ENCODE measurements at places on chromosomes 16 and 17. TPM values are rescaled to one million over a fixed set of nuclear protein-coding genes. Genes with fewer than 3 reads are reported as not detected.

GRCh38 chr16:78240459-78241222, 141.2 kb downstream of the WWOX start:
- H3K4me1 ChIP-seq, result peaks cover 33% of the 10 kb centered on the region
- H3K4me3 ChIP-seq, result no peak overlapping the region
- no peak for DNase-seq
- H3K36me3 ChIP-seq, result no peaks in the 10 kb centered on the region
- no peak overlapping the region for H3K27ac ChIP-seq

- no peak overlapping the region for H3K4me3 ChIP-seq
- no peak for DNase-seq
- H3K27ac ChIP-seq, result no peak overlapping the region
- H3K4me1 ChIP-seq, result peaks cover 5% of the 10 kb centered on the region
- H3K36me3 ChIP-seq, result peaks cover 10% of the 10 kb centered on the region
- no peaks in the 10 kb centered on the region for H3K27me3 ChIP-seq
These were observed 6.4 kb downstream of the CCDC137 start for GRCh38 chr17:81672954-81673353.

- H3K27ac ChIP-seq, result peak overlapping the region; percentile 14
- H3K4me1 ChIP-seq, result peaks cover 23% of the 10 kb centered on the region
- H3K4me3 ChIP-seq, result no peak overlapping the region
- no peak for DNase-seq
- H3K36me3 ChIP-seq, result peaks cover 33% of the 10 kb centered on the region
These were observed 174.4 kb upstream of the HS3ST3A1 start for GRCh38 chr17:13776027-13776551.

GRCh38 chr17:43636426-43636825, 25.3 kb downstream of the MEOX1 start:
- H3K36me3 ChIP-seq, result no peaks in the 10 kb centered on the region
- DNase-seq, result no peak
- peaks cover 51% of the 10 kb centered on the region for H3K4me1 ChIP-seq
- H3K27ac ChIP-seq, result no peak overlapping the region
- no peak overlapping the region for H3K4me3 ChIP-seq

Gene MYO15B
- 281 TPM for total RNA-seq

Gene CD300E
- total RNA-seq, result not detected

GRCh38 chr17:57699751-57700219, 45.3 kb downstream of the CCDC182 start:
- H3K27ac ChIP-seq, result peak overlapping the region; percentile 35
- H3K4me1 ChIP-seq, result peaks cover 14% of the 10 kb centered on the region
- H3K36me3 ChIP-seq, result peaks cover 2% of the 10 kb centered on the region
- no peak overlapping the region for H3K4me3 ChIP-seq

Gene IGF2BP1
- 227 TPM for total RNA-seq

DNA sequence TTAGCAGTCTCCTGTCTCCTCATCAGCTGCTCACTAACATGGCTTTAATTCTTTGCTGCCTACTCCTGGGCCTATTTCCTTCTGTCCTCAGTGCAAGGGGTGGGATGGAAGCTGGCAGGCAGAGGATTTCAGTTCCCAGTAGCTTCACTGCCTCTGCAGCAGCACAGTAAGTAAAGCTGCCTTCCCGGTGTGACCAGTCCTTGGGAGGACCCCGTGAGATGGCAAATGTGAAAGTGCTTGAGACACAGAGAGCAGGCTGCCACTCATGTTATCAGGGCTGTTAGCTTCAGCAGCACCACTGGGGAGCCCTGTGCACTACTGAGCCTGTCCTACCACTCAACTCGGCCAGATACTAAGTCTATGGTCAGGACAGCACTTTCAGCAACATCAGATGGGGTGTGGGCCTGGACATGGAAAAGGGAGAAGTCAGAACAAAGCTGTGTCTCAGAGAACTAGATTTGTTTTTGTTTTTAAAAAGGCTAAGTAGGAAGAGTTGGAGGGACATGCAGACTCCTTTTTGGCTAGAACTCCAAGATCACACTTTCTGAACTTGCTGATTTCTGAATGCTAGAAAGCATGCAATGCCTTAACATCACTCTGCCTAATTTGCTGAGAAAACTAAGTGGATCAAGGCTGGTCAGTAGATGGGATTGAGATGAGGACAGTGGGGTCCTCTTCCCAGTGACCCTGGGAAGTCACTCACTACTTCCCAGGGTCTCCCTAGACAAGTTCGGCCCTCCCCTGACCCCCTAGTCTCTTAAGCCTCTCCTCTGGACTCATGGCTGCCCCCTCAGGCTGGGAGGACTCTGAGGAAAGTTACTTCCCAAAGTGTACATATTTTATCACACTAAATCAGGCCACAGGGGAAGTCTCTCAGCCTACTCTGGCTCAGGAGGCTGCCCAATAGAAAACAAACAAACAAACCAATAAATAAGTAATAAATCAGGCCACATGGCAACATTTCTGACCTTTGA, 1.1 kb downstream of the ACSF2 start:
- peaks cover 69% of the 10 kb centered on the region for H3K4me1 ChIP-seq
- H3K36me3 ChIP-seq, result no peaks in the 10 kb centered on the region
- peak overlapping the region; percentile 73 for H3K4me3 ChIP-seq
- H3K27me3 ChIP-seq, result no peaks in the 10 kb centered on the region
- no peak for DNase-seq
- H3K27ac ChIP-seq, result peak overlapping the region; percentile 96

GRCh38 chr16:60792437-60792836, 1243.8 kb downstream of the CDH8 start:
- no peak overlapping the region for H3K27ac ChIP-seq
- H3K27me3 ChIP-seq, result peaks cover 3% of the 10 kb centered on the region
- no peak for DNase-seq
- no peaks in the 10 kb centered on the region for H3K36me3 ChIP-seq
- H3K4me1 ChIP-seq, result peaks cover 5% of the 10 kb centered on the region
- no peak overlapping the region for H3K4me3 ChIP-seq

Gene EVPLL
- not detected for total RNA-seq

Gene MYH10
- total RNA-seq, result 312 TPM

Gene GSE1
- total RNA-seq, result 218 TPM

DNA sequence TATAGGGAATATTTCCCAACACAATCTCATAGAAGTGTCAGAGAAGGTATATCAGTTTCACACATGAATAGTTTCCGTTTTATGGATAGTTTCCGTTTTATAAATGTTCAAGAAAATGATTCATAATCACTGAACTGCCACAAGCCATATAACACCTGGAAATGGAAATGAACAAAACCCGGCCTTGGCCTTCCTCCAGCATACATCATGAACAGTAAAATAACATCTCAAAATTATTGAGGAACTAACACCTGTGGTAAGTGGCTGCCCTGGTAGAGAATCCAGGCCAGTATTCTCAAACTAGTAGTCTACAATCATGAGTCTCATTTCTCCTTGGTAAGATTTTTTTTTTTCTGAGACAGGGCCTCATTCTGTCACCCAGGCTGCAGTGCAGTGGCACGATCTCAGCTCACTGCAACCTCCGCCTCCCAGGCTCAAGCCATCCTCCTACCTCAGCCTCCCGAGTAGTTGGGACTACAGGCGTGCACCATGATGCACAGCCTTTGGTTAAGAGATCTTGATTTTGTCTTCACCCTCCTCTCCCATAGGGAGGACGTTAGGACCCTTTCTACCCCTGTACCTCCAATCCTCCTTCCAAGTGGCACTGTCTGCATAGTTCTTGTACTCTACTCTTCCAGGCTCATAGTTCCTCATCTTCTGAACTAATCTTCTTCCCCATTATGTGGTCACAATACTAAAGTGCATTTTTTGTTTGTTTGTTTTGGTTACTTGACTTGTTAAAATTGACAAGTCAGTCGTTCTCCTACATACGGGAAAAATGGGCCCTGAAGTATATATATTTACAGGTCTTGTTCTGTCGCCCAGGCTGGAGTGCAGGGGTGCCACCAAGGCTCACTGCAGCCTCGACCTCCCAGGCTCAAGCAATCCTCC, 15.0 kb upstream of the RGS9 start:
- no peak for DNase-seq
- peak overlapping the region; percentile 85 for H3K4me3 ChIP-seq
- H3K27me3 ChIP-seq, result peaks cover 10% of the 10 kb centered on the region
- peaks cover 7% of the 10 kb centered on the region for H3K4me1 ChIP-seq

DNA sequence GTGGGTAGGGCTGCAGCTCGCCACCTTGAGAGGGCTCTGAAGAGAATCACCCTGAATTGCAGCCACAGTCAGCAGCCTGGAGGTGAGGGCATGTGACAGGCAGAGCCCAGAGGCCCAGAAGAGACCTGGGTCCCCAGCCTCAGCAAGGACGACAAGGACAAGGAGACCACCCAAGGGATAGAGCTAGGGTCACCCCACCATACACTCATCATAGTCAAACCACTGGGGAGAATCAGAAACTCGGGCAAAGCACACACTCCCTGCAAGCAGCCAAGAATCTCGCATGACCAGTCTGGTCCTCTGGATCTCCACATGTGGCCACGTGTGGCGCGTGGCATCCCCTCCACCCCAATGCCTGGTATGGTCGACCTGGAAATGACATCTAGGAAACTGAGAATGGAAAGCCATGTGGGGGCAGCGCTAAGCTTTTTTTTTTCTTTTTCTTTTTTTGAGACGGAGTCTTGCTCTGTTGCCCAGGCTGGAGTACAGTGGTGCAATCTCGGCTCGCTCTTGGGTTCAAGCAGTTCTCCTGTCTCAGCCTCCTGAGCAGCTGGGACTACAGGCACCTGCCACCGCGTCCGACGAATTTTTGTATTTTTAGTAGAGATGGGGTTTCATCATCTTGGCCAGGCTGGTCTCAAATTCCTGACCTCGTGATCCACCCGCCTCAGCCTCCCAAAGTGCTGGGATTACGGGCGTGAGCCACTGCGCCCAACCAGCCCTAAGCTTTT, 4.6 kb upstream of the SPHK1 start:
- no peak overlapping the region for H3K27ac ChIP-seq
- no peak overlapping the region for H3K4me3 ChIP-seq
- H3K36me3 ChIP-seq, result no peaks in the 10 kb centered on the region
- DNase-seq, result no peak

Gene TMEM220
- total RNA-seq, result 5.7 TPM

- H3K4me3 ChIP-seq, result no peak overlapping the region
- no peak for DNase-seq
- H3K4me1 ChIP-seq, result peaks cover 85% of the 10 kb centered on the region
- peak overlapping the region; percentile 31 for H3K27ac ChIP-seq
- no peaks in the 10 kb centered on the region for H3K27me3 ChIP-seq
These were observed 81.5 kb downstream of the GAS7 start for GRCh38 chr17:10116753-10117420.

GRCh38 chr17:32870969-32871368, 6.0 kb downstream of the MYO1D start:
- peaks cover 21% of the 10 kb centered on the region for H3K4me1 ChIP-seq
- no peak overlapping the region for H3K27ac ChIP-seq
- no peak for DNase-seq
- H3K4me3 ChIP-seq, result no peak overlapping the region

Gene KRT28
- total RNA-seq, result not detected

DNA sequence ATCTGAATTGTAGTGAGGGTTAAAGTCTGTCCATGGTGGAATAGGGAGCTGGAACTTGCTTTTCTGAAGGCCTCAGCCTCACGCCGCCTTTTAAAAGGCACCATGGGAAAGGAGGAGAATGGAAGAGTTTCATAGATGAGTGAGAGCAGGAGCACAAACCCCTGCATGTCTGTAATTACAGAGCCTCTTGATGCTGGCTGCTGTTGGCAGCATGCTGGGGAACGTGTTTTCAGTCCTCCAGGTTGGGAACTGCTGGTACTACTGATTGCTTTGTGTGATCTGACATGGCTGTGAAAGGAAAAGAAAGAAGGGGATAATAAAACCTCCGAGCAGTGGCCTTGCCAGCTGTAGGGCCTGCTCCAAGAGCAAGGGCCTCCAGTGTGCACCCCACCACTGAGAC, 16.8 kb upstream of the DYNLL2 start:
- peaks cover 36% of the 10 kb centered on the region for H3K27me3 ChIP-seq
- no peaks in the 10 kb centered on the region for H3K36me3 ChIP-seq
- H3K4me1 ChIP-seq, result no peaks in the 10 kb centered on the region
- DNase-seq, result no peak
- no peak overlapping the region for H3K27ac ChIP-seq

All from mesothelial cell of epicardium (in vitro differentiated cells).